ENCODE measurements at places on chromosomes 5 and 9. TPM values are rescaled to one million over a fixed set of nuclear protein-coding genes. Genes with fewer than 3 reads are reported as not detected.

The PCDHA1 gene
- total RNA-seq, result not detected

The B4GALT7 gene
- total RNA-seq, result 40.7 TPM

The ALDH1A1 gene
- 0.17 TPM for total RNA-seq

The MIGA2 gene
- 11.9 TPM for total RNA-seq

The AK8 gene
- 0.59 TPM for total RNA-seq

The NUTM2G gene
- not detected for total RNA-seq

The NDUFA8 gene
- 60.0 TPM for total RNA-seq

The DMRT3 gene
- total RNA-seq, result not detected

The EHMT1 gene
- 47.4 TPM for total RNA-seq

The AJM1 gene
- total RNA-seq, result 0.45 TPM

The SCGB3A2 gene
- not detected for total RNA-seq

The FBXL17 gene
- 3.7 TPM for total RNA-seq
